ENCODE measurements at places on chromosomes 7 and 10. TPM values are rescaled to one million over a fixed set of nuclear protein-coding genes. Genes with fewer than 3 reads are reported as not detected.

Gene GALNT17
- total RNA-seq, result not detected

Gene MYO3A
- not detected for total RNA-seq

Gene ENTPD1
- total RNA-seq, result not detected

Gene HMX3
- total RNA-seq, result not detected

Gene LEP
- total RNA-seq, result not detected

Gene CLDN15
- total RNA-seq, result 14.7 TPM

Gene CLCN1
- not detected for total RNA-seq

Gene ADCY1
- total RNA-seq, result 2.2 TPM

Gene CTNNA3
- total RNA-seq, result not detected

Gene CYP2C19
- 0.02 TPM for total RNA-seq

Gene ANXA11
- total RNA-seq, result 203 TPM

Gene H2BK1
- not detected for total RNA-seq

Gene ZNF488
- total RNA-seq, result 13.1 TPM

Gene POLR2J2
- 0.75 TPM for total RNA-seq

Gene KCNIP2
- total RNA-seq, result 0.73 TPM

Gene ZNF92
- total RNA-seq, result 5.0 TPM

Gene C10orf67
- 0.10 TPM for total RNA-seq

Gene FXYD4
- total RNA-seq, result not detected

Gene POT1
- total RNA-seq, result 14.9 TPM

Gene SHH
- 1.2 TPM for total RNA-seq

Gene CFAP70
- total RNA-seq, result 0.28 TPM

Gene SKIDA1
- total RNA-seq, result 1.6 TPM

Gene OR2A12
- not detected for total RNA-seq

Gene SRRM3
- total RNA-seq, result 5.6 TPM

Gene PRF1
- total RNA-seq, result not detected

Gene CCZ1B
- total RNA-seq, result 22.3 TPM

Gene SCART1
- total RNA-seq, result 0.26 TPM

Gene MMD2
- not detected for total RNA-seq

Gene WEE2
- total RNA-seq, result not detected

Gene CPEB3
- 0.39 TPM for total RNA-seq

Gene PNLIPRP1
- total RNA-seq, result not detected

Gene LRRC17
- not detected for total RNA-seq

Gene FOXP2
- not detected for total RNA-seq

Gene PNLIPRP3
- total RNA-seq, result not detected

All from A549 treated with CpdA at 1 μM for 4 hours (cell line).